MG63 (cell line): ENCODE measurements at places on chromosomes 11 and 22. TPM values are rescaled to one million over a fixed set of nuclear protein-coding genes. Genes with fewer than 3 reads are reported as not detected.

Gene ZBTB3
- 8.5 and 19.1 TPM in 2 replicates for total RNA-seq

DNA sequence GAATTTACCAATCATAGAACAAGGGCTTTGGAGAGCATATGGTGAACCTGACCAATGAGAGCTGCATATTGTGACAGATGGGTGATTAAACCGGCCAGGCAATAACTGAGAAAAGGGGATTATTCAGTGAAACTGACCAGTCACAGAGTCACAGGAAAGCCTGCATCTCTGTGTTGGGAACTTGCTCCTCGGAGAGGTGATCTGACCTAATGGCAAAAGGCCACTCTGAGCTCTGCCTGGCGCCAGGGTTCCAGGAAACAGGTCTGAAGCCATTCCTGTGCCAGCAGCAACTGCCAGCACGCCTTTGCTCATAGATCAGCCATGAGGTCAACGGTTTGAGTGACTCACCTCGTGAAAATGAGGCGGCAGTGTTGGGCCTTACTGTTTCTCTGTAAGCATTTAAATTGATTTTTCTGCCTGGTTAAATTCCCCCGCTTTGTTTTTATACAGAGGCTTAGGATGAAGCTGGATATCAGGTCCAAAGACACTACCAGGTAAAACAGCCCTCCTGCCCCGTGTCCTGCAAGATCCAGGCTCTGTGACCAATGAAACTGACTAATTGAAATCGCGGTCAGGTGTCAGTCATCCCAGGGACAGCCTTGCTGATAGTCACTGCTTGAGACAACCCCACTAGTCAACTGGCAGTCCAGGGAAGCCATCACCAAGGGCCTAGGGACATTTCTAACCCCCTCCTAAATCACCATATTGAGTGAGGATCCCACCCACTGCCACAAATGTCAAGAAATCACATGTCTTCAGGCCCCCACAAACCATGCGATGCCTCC is 35.8 kb upstream of the MYOD1 start:
- DNase-seq = peak; percentile 91

Gene APOL6
- total RNA-seq = 8.5 and 9.9 TPM in 2 replicates

DNA sequence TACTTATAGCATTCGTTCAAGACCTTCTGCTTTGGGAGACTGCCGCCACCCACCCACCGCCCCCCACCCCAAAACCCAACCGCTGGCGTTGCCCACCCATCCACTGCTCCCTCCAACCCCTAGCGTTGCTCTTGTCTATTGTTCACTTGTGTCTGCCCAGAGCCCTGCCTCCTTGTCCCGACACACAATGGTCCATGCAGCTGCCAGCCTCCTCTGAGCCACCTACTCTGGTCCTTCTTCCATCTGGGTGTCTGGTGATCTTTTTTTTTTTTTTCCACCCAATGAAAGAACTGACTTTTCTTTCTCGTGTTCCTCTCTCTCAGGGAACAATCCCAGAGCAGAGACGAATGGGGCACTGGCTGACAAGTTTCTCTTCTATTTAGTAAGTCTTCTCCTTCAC is 256.0 kb upstream of the SESN3 start:
- no peak for DNase-seq

Gene APBB1
- 7.2 and 21.1 TPM in 2 replicates for total RNA-seq

DNA sequence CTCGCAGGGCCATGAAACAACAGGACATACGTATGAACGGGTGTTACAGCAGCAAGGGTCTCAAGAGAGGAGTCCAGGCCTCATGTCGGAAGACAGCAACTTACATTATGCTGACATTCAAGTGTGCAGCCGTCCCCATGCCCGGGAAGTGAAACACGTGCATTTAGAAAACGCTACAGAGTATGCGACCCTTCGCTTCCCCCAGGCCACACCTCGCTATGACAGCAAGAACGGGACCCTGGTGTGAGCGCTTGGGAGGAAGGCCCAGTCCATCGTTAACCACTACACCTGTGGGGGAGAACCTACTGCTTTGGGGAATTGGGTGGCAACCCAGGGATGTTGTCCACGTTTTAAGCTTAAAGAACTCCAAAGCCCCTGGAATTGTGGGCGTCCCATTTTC is 7.2 kb downstream of the C11orf52 start:
- no peak for DNase-seq

GRCh38 chr22:24434471-24435322 is 7.3 kb downstream of the ADORA2A start:
- DNase-seq = no peak
